ENCODE measurements at places on chromosomes 4 and X. TPM values are rescaled to one million over a fixed set of nuclear protein-coding genes. Genes with fewer than 3 reads are reported as not detected.

The GYG2 gene
- polyA plus RNA-seq: 9.3 TPM

The IGSF1 gene
- not detected for polyA plus RNA-seq

GRCh38 chr4:63105839-63106238, 1303.4 kb downstream of the TECRL start:
- no peak for DNase-seq

DNA sequence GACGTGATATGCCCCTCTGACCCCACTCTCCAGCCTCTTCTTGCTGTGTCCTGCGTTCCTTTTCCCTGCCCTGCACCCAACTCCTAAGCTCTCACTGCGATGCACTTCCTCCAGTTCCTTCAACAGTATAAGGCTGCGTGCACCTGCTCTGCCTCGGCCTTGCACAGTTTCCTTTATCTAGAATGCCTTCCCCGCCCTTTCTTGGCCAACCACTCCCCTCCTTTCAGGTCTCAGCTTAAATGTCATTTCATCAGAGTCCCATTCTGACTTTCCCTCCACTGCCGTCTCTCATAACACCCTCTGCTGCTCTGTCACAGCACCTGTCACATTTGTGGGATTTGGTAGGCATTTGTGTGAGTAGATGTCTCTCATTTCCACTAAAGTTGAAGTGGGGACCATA, 58.4 kb upstream of the NEIL3 start:
- DNase-seq: no peak

DNA sequence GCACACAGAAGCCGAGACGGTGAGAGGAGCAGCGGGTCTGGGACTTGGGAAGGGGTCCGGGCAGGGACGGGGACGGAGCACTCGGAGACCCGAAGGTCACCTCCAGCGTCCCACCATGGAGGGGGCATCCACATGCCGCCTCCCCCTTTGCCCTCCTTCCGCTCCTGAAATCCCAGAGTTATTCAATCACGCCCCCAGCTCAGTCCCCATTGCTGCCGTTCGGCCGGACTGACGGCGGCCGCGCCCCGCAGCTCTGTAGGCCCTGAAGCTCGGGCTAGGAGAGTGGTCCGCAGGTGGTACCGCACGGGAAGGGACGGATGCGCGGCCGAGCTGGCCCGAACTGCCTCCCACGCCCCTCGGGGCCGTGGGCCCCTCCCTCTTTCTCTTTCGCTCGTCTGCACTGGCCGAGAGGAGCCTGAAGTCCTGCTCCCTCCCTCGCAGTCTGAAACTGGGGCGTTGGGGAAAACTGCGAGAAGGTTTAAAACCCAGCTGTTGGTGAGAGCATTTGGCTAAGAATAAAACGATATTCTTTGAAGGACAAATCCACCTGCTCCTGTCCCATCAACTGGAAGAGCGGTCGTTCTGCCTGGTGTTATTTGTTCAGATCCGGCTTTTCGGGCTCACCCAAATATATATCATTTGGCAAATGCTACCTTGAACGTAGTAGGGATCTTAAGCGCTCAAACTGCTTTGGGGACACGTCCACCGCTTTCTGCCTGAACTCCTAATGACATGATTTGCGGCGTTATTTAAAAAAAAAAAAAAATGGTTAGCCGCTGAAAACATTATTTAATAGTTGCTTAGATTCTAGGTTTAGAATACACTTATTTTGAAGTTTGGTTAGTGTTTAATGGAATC, 719 bp downstream of the USO1 start:
- no peak for DNase-seq

DNA sequence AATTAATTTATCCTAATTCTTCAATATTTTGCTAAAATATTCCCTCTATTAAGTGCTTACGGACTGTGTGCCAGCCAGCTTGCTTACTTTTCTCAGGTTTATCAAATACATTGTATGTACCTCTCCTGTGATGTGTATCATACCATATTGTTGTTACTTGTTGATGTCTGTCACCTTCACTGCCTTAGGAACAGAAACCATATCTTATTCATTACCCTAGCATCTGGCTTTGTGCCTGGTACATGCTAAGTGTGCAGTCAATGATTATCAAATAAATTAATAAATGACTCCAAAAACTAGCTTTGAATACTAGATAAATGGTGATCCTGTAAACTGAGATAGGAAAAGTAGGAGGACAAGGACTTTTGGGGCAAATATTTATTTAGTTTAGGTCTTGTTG, 6.9 kb downstream of the CLCN3 start:
- no peak for DNase-seq

- no peak for DNase-seq
Measured at GRCh38 chrX:135740681-135741149, 27.3 kb downstream of the CT45A1 start.

DNA sequence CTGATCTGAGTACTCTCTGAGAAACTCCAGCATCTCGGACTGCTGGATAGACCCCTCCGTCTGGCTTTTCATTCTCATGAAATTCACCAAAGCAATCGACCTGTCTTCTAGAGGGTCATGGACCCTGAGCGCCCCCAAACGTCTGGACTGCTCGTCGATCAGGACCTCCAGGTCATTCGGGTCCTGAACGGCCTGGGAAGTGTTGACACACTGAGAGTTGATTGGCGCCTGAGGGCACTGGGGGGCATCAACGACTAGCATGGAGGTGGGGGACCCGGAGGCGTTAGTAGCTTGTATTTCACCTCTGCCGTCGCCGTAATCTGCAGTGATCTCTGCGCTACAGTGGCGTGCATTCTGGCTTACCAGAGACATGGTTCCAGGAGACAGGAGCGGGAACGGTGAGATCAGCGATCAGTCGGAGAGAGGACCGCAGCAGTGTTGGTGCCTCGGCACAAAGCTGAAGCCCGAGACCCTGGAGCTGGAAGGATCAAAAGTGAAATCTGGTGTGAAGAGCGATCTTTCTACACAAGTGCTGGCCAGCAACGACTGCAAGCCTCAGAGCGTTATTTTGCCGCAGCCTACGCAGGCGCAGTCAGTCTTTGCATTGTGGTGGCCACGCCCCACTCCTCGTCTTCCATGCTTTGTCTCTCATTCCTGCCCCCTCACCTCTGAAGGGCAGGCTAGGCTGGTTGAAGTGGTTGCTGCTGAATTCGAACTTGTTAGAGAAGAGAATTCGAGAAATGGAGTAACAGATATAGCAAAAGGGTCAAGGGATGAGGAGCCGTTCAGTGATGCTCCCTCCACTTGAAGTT, at the start of gene MAGEE2:
MAGEE2 (minus strand) TSS at position 575 of the 812 bp plus-strand sequence; CDS start at position 372, 203 bp downstream.
- DNase-seq: no peak
